ENCODE measurements at places on chromosomes 12 and 14. TPM values are rescaled to one million over a fixed set of nuclear protein-coding genes. Genes with fewer than 3 reads are reported as not detected.

The IL25 gene
- total RNA-seq, result not detected

The VRTN gene
- not detected for total RNA-seq

The GLT8D2 gene
- total RNA-seq, result 3.4 TPM

The KLRC2 gene
- not detected for total RNA-seq

The GALNT8 gene
- total RNA-seq, result under 0.01 TPM

The TMEM132C gene
- not detected for total RNA-seq

The GPRC5D gene
- total RNA-seq, result not detected

The KCNMB4 gene
- 0.34 TPM for total RNA-seq

The KRT80 gene
- 1.2 TPM for total RNA-seq

The MANSC4 gene
- total RNA-seq, result not detected

The DIP2B gene
- total RNA-seq, result 44.6 TPM

The CLEC6A gene
- not detected for total RNA-seq

The CLEC4A gene
- total RNA-seq, result not detected

The TSPAN8 gene
- total RNA-seq, result not detected

The COX8C gene
- total RNA-seq, result not detected

The DCP1B gene
- total RNA-seq, result 7.0 TPM

The ANKRD52 gene
- 23.0 TPM for total RNA-seq

The HOXC6 gene
- total RNA-seq, result 0.05 TPM

The MYBPC1 gene
- not detected for total RNA-seq

The COL2A1 gene
- not detected for total RNA-seq

The POTEG gene
- total RNA-seq, result not detected

The CCND2 gene
- total RNA-seq, result 111 TPM

The TOMM20L gene
- total RNA-seq, result not detected

The MARCHF9 gene
- 4.1 TPM for total RNA-seq

The COCH gene
- 1.2 TPM for total RNA-seq

The PROX2 gene
- total RNA-seq, result not detected

The CCDC85C gene
- total RNA-seq, result 14.5 TPM

The ERP27 gene
- total RNA-seq, result not detected

The FGF23 gene
- total RNA-seq, result not detected

The TMEM63C gene
- total RNA-seq, result not detected

The GCH1 gene
- 13.4 TPM for total RNA-seq

The NKX2-1 gene
- not detected for total RNA-seq

The P2RX2 gene
- 0.17 TPM for total RNA-seq

The NINJ2 gene
- 1.2 TPM for total RNA-seq

The ABHD12B gene
- not detected for total RNA-seq

The CLEC1B gene
- total RNA-seq, result not detected

The TEX22 gene
- total RNA-seq, result 0.17 TPM

The KIF21A gene
- 13.6 TPM for total RNA-seq

The LRRIQ1 gene
- 0.68 TPM for total RNA-seq

The PZP gene
- total RNA-seq, result 2.4 TPM

The WSB2 gene
- total RNA-seq, result 99.0 TPM

The RDH5 gene
- total RNA-seq, result 0.74 TPM

The PRB2 gene
- not detected for total RNA-seq

The ADAM20 gene
- 1.5 TPM for total RNA-seq
